HL-60 (cell line): ENCODE measurements at places on chromosomes 13 and 19.

DNA sequence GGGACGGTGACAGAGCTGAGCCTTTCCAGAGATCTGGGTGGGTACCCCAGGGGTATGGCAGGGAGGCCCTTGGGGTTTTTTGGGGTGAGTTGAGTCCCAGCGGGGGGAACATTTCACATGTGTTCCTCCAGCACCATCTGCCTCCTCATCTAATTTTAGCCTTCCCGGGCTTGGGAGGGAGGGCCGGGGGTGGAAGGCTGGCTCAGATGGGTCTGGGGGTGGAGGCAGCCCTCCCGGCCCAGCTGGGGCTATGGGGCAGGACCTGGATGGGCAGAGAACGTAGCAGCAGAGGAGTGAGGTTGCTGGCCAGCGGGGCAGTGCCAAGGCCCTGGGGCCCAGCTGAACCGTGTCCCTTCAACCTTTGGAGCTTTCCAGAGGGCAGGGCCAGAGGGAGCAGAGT lies 23.5 kb downstream of the ADGRL1 start:
- DNase-seq, result no peak

GRCh38 chr13:62846302-62846701 lies 1430.7 kb upstream of the PCDH20 start:
- DNase-seq, result no peak

GRCh38 chr13:110944121-110944967 lies 29.5 kb upstream of the ANKRD10 start:
- peak; percentile 47 for DNase-seq

DNA sequence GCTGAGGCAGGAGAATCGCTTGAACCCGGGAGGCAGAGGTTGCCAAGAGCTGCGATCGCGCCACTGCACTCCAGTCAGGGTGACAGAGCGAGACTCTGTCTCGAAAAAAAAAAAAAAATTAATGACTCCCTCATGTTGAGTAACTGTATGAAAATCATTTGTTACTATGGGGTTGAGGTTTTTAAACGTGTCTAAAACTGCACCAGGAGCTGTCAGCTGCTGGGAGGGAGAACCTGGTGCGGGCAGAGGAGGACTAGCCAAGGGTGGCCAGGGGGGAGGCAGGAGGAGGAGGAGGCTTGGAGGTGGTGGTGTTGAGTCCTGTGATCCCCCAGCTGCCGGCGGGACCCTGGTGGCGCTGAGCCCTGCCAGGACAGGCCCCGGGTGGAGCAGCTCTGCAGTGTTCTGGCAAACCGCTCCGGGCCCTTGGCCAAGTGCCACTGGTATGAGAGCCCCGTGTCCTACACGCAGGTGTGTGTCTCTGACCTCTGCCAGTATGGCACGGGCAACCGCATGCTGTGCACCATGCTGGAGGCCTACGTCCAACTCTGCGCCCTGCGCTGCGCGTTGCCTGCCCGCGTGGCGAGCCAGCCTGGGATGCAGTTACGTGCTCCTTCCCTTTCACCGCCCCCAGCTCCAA lies 17.1 kb upstream of the FXYD3 start:
- DNase-seq, result no peak

GRCh38 chr19:2529473-2529918 lies 53.6 kb downstream of the GADD45B start:
- DNase-seq, result no peak

GRCh38 chr13:105048677-105049076 lies 1486.8 kb downstream of the EFNB2 start:
- DNase-seq, result no peak

DNA sequence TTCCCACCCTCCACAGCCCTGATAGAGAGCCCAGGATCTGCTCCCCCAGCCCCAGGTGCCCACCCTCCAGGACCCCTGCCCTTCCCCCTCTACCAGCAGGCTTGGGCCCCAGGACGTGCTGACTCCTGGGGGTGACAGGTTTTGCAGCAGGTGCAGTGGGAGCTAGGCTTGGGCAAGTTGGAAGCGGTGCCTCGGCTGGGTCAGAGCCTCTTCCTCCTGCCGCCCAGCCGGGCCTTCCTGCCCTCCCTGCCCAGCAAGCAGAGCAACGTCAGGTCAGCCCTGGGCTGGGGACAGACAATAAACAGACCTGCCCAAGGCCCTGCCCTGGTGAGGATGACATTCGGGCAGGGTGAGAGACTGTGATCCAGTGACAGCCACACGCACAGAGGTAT lies 9.2 kb upstream of the NCCRP1 start:
- no peak for DNase-seq

DNA sequence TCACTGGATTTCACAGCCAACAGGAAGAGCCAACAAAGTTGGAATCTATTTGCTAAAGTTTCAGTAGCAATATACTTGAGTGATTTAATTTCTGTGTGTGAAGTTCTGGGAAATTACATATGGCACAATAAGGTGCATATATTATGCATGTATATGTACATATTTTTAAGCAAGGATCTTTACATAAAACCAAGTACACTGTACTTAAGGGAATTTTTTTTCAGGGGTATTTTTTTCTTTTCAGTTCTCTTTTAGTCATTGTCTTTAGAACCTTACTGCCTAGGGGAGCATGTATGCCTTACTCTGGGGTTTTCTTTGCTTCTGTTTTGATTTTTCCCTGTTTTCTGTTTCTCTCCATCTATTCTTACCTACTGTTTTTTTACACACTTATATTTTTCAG lies 7.4 kb downstream of the RAP2A start:
- no peak for DNase-seq

GRCh38 chr13:111337206-111337605 lies 16.8 kb downstream of the TEX29 start:
- DNase-seq, result no peak

DNA sequence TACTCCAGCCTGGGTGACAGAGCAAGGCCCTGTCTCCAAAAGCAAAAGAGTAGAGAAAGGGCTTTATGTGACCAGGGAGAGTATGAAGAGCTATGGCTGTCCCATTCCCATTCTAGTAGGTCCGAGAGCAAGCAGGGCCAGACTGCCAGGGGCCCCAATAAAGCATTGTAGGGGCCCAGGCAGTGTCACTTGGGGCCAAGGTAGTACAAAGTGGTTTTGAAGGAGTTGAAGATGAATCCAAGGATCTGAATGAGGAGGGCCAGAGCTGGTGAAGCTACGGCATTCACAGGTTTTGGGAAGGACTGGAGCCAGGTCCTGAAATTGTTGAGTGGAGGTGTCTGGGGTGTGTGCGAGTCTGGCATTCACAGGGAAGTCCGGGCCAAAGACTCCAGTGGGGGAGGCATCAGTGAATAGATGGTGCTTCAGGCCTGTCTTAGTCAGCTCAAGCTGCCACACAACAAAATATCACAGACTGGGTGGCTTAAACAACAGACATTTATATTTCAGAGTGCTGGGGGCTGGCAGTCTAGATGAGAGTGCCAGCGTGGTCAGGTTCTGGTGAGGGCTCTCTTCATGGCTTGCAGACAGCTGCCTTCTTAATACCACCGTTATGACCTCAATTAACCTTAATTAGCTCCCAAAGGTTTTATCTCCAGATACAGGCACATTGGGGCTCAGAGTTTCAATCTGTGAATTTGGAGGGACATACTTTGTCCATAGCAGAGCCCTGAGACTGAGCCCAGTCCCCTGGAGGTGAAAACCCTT lies 9.9 kb downstream of the NACC1 start:
- no peak for DNase-seq

GRCh38 chr13:46659413-46660065 lies 106.6 kb downstream of the LRCH1 start:
- DNase-seq, result no peak

DNA sequence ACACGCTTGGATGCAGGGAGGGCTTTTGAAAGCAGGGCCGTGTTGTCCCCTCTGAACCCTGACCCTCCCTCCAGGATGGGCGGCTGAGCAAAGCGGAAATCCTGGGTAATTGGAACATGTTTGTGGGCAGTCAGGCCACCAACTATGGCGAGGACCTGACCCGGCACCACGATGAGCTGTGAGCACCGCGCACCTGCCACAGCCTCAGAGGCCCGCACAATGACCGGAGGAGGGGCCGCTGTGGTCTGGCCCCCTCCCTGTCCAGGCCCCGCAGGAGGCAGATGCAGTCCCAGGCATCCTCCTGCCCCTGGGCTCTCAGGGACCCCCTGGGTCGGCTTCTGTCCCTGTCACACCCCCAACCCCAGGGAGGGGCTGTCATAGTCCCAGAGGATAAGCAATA lies 15.2 kb downstream of the RCN3 start:
- no peak for DNase-seq

GRCh38 chr19:47998800-47999199 lies 4.4 kb downstream of the ELSPBP1 start:
- no peak for DNase-seq

- DNase-seq, result no peak
Observed at GRCh38 chr13:37212826-37213225, 107.4 kb upstream of the CSNK1A1L start.

- DNase-seq, result no peak
Observed at GRCh38 chr13:20193907-20194631, 1.3 kb upstream of the GJB2 start.

GRCh38 chr13:53562419-53562818 lies 533.8 kb downstream of the OLFM4 start:
- DNase-seq, result no peak

DNA sequence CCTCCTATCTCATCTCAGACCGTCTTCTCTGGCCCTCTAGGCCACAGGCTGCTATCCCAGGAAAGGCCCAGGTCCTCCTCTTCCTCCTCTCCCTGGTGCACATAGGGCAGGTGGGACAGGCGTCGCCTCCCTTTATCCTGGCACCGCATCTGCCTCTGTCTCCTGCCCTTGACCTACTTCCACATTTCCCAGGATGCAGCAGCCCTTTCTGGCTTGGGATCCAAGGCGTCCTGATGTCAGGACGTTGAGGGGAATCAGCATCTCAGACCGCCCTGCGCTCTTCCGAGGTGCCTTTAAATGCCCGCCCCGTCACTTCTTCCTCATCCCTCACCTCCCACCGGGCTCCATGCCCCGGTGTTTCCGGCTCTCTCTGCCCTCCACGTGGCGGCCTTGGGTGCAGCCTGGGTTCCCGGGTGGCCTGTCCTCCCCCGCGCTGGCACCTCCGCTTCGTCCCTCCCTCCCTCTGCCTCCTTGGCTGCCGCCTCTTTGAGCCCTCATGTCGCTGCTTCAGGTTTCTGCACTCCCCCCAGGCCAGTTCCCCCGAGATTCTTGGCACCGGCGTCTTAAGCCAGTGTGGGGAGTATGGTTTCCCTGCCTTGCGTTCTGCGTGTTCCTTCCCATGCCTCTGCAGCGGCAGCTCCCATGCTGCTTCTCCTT lies 66.3 kb downstream of the KDM4B start:
- no peak for DNase-seq

DNA sequence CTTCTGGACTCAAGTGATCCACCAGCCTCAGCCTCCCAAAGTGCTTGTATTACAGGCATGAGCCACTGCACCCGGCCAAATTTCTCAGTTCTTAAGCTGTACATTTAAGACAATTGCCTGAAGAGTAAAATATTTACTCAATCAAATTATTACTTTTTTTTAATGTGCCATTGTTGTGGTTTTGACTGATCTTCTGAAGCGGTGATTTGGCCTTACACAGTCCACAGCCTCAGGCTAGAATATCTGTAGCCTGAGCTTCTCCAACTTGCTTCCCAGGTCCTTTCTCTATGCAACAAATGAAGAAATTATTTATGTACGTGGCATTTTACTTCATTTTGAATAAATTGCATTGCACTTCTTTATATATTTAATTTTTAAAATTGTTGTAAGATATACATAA lies 281.3 kb downstream of the KLF5 start:
- DNase-seq, result no peak

DNA sequence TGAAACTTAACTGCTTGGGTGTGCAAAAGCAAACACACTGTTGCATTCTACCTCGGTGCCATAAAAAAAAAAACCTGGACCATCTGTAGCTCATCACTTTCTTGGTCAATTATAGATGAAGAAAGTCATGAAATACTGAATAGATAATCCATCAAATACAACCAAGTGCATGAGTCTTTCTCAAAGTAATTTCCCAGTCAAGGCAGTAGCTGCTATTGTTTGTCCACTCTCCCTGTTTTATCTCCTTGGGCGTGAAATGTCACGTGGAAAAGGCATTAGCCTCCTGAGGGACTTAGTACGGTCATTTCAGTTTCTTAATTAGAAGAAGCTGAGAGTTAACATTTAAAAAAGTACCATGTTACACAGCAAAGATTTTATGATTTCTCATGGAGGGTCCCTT lies 1697.9 kb downstream of the PCDH9 start:
- DNase-seq, result no peak

GRCh38 chr19:51389143-51389542 lies 1.2 kb downstream of the C19orf84 start:
- DNase-seq, result no peak

- DNase-seq, result no peak
Observed at GRCh38 chr19:46528601-46529590, 33.2 kb upstream of the PNMA8B start.

- DNase-seq, result no peak
Observed at GRCh38 chr19:19349365-19349764, 28.7 kb downstream of the MAU2 start.

GRCh38 chr19:39677961-39678889 lies 22.5 kb downstream of the LGALS16 start:
- DNase-seq, result no peak

GRCh38 chr13:95924389-95924994 lies 128.7 kb downstream of the UGGT2 start:
- DNase-seq, result peak; percentile 61

DNA sequence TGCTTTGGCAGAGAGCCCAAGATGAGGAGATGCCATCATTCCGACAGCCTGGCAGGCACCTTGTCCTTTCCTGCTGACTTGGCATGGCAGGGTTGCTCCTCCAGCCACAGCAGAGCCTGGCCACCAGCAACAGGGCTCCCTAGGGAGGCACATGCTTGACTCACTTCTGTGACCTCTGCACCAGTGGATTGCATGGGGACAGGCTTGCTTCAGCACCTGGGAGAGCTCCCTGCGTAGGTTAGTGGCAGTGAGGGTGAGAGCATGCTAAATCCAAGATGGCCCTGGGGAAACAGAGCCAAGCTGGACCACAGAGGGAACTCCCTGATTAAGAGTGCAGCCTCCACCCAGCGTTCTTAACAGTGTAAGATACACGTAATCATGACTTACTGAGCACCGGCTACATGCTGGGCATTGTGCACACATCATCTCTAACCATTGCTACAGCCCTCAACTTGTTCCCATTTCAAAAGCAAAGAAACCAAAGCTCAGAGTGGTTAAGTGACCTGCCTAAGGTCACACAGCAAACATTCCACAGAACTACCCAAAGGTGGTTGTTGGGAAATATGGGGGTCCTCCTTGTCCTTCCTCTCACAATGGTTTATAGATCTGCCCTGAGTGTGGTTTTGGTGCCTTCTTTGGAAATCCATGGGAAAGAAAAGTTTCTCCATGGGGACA lies 116.6 kb upstream of the UQCRFS1 start:
- no peak for DNase-seq

- no peak for DNase-seq
Observed at GRCh38 chr13:46516599-46517338, 36.2 kb upstream of the LRCH1 start.

- DNase-seq, result peak; percentile 87
Observed at GRCh38 chr19:23823952-23824389, 65.3 kb upstream of the ZNF681 start.
